ENCODE measurements at places on chromosomes 5 and 9.

- no peak for DNase-seq
These were observed 1.0 kb upstream of the CFAP157 start for GRCh38 chr9:127705577-127706379.

GRCh38 chr9:132982458-132982857 lies 4.0 kb downstream of the GFI1B start:
- DNase-seq, result no peak

DNA sequence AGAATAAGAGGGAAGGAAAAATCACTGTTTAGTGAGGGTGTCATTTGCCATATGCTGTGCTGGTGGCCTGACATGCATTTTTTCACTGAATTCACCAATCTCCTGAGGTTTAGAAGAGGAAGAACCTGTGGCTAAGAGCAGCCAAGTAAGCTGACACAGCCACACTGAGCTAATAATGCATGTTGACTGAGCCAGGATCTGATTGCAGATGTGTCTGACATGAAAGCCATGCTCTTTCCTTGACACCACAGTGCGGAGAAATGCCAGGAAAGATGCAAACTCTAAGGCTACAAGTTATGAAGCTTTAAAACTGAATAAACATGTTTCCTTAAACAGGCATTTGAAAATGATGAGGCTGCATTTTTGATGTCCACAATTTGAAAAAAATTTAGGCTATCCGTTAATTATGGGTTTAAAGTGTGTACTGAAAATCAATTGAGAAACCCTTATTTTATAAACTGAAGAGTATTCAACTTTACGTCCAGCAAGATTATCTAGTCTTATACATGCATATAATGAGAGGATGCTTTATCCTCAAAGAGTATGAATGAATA lies 208.6 kb downstream of the FBN2 start:
- DNase-seq, result no peak

GRCh38 chr5:2960294-2960693 lies 208.8 kb upstream of the IRX2 start:
- no peak for DNase-seq

DNA sequence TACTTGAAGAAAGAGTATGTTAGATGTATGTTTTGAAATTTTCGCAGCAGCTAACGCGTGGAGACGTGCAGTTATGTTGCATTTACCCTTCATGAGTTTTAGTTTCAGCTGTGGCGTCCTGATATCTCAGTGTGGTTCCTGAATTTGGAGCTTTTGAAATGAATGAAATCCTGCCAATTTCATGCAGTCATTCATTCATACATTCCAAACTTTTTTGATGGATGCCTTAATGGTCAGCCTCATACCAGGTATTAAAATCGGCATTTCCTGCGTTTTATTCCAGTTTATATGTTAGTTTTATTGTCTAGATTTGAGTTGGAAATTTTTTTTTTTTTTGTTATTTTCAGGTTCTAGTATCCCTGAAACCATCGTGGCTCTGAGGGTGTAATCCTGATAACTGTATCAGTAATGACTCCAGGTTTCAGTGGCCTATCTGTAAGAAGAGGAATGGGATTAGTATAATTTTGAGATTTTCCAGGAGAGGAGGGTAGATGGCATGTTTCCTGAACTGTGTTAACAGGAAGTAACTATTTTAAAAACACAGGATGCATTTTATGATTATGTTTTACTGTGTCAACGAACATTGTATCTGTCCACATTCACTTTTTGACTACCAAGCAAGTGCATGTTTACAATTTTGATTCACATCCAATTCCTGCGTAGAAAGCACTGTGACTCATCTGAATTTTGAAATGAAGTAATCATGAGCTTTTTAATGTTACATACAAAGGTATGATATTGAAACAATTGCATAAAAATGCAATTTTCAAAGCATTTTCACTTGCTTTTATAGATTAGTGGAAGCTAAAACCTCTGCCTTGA lies 1.0 kb downstream of the FOCAD start:
- DNase-seq, result no peak

- no peak for DNase-seq
These were observed 280.7 kb downstream of the KCTD16 start for GRCh38 chr5:144451187-144451973.

GRCh38 chr5:100273846-100274580 lies 261.2 kb upstream of the FAM174A start:
- no peak for DNase-seq

- no peak for DNase-seq
These were observed 797.3 kb upstream of the ARRDC3 start for GRCh38 chr5:92180391-92180790.

DNA sequence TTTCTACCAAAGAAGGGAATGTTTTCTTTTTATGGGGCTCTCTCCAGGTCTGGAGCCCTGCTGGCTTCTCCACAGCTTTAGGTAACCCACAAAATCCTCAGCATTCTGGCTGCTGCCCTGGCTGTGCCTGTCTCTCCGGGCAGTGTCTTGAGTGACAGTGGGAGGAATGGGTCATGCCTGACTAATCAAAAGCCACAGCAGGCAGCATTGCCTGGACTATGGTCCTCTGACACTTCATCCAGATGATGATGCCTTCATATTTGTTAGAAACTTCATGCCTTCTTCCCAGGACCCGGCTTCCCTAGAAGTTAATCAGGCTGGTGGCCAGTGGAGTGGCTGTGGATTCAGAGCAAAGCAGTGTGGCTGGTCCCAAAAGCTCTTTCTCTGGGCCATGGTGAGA lies 32.2 kb upstream of the TGFBI start:
- no peak for DNase-seq

GRCh38 chr5:171537070-171537849 lies 117.8 kb downstream of the FGF18 start:
- DNase-seq, result no peak

GRCh38 chr5:66987949-66988838 lies 208.4 kb downstream of the CD180 start:
- DNase-seq, result no peak

DNA sequence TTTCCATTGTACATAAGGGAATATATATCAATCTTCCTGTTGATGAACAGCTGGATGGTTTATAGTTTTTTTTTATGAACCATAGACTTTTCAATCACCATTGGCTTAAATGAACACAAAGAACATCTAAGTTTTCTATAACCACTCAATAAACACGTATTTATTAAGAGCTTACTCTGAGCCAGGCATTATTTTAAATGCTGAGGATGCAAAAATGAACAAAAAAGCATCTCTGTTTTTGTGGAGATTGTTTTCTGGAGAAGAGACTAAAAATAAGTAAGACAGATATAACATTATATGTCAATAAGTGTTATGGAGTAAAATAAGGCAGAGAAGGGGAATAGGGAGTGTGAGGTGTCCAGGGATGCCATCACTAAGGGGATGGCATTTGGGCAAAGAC lies 52.1 kb upstream of the SLC24A2 start:
- no peak for DNase-seq

- DNase-seq, result no peak
These were observed 7.1 kb upstream of the ORM1 start for GRCh38 chr9:114315723-114316363.

GRCh38 chr5:56853698-56854097 lies 38.3 kb downstream of the MAP3K1 start:
- no peak for DNase-seq

- DNase-seq, result no peak
These were observed 11.0 kb upstream of the DENND1A start for GRCh38 chr9:123940721-123941523.

GRCh38 chr9:89349607-89350006 lies 31.3 kb downstream of the SECISBP2 start:
- DNase-seq, result no peak

GRCh38 chr9:1619915-1620710 lies 395.0 kb upstream of the SMARCA2 start:
- DNase-seq, result no peak

DNA sequence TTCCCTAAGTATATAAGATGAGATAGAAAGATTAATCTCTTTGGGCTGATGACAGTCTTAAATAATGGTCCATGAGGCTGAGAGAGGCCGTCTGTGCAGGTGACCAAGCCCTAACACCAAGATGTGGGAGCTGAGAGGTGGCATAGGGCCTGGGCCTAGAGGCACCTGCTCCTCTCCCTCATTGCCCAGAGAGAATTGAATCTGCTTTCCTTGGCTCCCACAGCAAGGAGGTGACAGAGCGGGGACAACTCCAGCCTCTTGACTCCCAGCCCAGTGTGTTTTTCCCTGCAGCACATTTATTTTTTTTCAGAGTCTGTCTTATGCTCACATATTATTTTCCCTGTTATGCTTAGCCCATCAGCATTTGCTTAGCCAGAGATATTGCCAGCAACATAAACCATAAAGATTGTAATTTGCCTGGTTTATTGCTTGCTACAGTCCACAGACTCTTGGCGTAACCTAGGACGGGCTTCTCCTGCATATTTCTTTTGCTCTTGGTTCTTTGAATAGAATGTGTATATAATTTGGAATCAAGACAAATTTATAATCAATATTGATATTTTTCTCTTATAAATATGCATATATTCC lies 105.6 kb downstream of the NTRK2 start:
- no peak for DNase-seq

DNA sequence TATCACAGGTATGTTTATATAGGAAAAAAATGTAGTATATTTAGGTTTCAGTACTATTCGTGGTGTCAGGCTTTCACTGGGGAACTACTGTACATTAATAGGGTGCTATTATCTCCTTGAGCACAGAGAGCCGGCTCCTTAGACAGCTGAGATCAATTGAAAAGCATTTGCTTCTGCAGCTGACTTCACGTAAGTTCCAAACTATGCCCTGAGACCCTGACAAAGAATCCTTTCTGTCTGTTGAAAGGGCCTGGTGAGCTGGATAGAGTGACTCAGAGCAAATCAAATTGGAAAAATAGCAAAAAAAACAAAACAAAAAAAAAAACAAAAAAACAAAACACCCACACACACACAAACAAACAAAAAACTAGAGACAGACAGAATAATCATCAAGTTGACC lies 652.0 kb downstream of the MTRR start:
- no peak for DNase-seq

DNA sequence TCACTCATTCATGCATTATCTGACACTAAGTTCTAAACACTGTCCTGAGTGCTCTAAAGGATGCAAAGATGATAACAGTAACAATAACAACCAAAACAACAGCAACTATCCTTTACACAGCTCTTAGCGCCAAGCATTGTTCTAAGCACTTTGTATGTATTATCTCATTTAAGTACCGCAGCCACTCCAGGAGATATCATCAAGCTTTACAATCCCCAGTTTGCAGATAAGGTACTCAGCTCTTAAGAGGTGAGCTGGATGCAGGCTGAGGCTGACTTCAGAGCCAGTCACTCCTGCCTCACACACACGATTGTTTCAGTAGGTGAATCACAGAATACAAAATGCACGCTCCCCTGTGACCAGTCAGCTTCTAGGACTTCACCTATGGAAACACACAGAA lies 141.8 kb downstream of the PAX5 start:
- no peak for DNase-seq

GRCh38 chr9:136024286-136024685 lies 63.1 kb upstream of the UBAC1 start:
- no peak for DNase-seq

GRCh38 chr5:169350759-169351240 lies 49.9 kb upstream of the SLIT3 start:
- DNase-seq, result no peak

- DNase-seq, result no peak
These were observed 137.4 kb downstream of the CD180 start for GRCh38 chr5:67058998-67059743.

DNA sequence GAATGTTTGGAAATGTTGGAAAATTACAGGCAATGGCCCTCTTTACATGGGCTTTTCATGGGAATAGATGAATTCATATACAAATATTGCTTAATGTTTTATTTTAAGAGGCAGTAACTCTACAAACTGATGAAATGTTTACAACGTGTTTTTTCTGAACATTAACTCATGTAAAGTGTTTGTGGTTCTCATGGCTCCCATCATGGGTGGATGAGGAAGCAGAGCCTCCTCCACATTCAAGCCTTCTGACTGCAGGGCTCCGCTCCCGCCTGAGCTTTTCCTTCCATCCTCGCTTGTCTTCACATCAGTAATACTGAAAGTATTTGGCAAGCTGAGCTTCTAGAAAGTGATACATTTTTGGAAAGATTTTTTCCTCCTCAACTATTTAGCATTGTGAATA lies 204.2 kb downstream of the ARHGAP26 start:
- no peak for DNase-seq

DNA sequence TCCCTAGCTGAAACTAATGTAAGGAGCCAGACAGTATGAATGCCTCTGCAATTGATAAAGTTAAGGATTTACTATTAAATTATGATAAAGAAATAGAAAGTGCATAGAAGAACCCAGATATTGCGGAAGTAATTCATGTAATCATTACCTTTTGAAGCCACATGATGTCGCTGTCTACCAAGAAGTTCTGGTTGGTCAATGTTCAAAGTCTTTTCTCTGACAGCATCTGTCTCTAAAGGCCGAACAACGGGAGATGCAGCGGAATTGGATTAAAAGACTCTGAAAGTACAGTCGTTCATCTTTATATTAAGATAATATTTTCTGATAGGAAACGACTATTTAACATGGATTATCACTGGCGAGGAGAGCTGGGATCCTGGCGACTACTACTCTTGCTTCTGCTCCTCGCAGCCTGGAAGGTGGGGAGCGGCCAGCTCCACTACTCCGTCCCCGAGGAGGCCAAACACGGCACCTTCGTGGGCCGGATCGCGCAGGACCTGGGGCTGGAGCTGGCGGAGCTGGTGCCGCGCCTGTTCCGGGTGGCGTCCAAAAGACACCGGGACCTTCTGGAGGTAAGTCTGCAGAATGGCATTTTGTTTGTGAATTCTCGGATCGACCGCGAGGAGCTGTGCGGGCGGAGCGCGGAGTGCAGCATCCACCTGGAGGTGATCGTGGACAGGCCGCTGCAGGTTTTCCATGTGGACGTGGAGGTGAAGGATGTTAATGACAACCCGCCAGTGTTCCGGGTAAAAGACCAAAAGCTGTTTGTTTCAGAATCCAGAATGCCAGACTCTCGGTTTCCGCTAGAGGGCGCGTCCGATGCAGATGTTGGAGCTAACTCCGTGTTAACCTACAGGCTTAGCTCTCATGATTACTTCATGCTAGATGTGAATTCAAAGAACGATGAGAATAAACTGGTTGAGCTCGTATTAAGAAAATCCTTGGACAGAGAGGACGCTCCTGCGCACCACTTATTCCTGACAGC lies at the start of gene PCDHA8:
Gene PCDHA8 (plus strand): TSS at position 210 of the 985 bp plus-strand sequence. CDS start 135 bp downstream, at position 345.
- no peak for DNase-seq

- DNase-seq, result no peak
These were observed 123.8 kb downstream of the ASTN2 start for GRCh38 chr9:117290856-117291622.

DNA sequence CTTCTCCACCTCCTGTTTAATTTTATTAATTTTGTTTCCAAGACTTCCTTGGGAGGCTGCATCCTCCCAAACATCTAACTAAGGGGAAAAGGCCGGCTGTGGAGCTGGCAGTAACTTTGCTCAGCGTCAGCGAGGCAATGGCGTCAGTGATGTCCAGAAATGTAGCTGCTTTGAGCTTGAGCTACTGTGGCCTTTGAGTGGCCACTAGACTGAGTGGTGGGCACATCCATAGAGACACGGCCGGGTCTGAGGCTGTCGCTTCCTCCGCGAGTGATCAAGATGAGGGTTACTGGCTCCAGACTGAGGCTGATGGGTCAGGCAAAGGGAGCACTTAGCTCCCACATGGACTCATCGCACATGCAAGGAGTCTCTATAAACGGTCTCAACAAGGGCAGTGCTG lies 277.0 kb downstream of the HSPA4 start:
- no peak for DNase-seq

- DNase-seq, result no peak
These were observed 49.3 kb downstream of the RASGEF1C start for GRCh38 chr5:180159756-180160155.
